Caco-2 (cell line): ENCODE measurements at places on chromosomes 12 and 14. TPM values are rescaled to one million over a fixed set of nuclear protein-coding genes. Genes with fewer than 3 reads are reported as not detected.

- H3K4me3 ChIP-seq = peak within 1 kb of the TSS; percentile 87
- DNase-seq = peak; percentile 73
- H3K27me3 ChIP-seq = no peaks in the 10 kb centered on the region
- peaks cover 34% of the 10 kb centered on the region for H3K4me1 ChIP-seq
- peak within 1 kb of the TSS; percentile 83 for H3K27ac ChIP-seq
- no peaks in the 10 kb centered on the region for H3K36me3 ChIP-seq
Observed at GRCh38 chr12:27332714-27333402, at the start of gene BMAL2. BMAL2 (plus strand) TSS chr12:27332836; CDS start chr12:27333073, 237 bp downstream.

DNA sequence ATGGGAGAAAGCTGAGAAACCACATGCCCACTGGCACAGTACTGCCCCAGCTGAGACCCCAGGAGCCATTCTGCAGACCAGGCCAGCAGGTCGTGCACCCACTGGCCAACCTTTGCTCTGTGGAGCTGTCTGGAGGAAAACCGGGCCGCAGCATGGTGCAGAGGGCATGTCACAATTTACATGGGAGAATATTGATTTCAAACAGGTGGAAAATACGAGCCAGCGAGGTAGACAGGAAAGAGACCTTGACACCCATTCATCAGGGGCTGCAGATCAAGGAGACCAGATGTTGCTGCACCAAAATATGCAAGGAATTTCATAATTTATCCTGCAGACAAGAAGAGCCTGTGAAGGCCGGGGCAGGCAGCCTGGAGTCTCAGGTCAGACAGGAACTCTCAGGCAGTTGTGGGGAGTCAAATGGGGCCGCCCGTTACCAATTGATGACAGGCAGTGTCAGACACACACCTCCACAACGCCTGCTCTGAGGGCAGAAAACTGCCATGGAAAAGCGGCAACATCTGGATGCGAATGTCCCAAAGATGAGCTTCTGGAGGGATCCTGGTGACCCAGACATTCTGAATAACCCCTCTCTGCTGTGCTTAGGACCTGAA, 74.6 kb upstream of the BCL11B start:
- no peaks in the 10 kb centered on the region for H3K27me3 ChIP-seq
- H3K27ac ChIP-seq = no peak overlapping the region
- no peak overlapping the region for H3K4me3 ChIP-seq
- no peaks in the 10 kb centered on the region for H3K36me3 ChIP-seq

Gene ANO4
- 0.09 TPM in 1 of 2 replicates, not detected in the other for total RNA-seq

DNA sequence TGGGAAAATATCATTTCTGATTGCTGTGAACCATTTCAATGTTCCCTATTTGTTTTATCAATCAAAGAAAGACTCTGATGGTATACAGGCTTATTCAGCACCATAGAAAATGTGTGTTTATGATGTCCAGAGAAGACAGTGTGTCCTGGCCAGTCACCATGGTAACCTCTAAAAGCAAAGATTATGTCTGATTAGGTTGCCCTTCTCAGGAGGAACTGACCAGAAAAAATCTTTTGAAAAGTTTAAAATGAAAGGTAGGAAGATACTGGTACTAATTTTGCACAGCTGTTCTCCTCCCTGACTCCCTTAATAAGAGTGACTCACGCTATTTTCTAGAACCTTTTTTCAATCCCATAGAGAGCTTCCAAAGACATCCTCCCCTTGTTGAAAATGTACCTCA, 391.8 kb upstream of the DCN start:
- no peak for DNase-seq
- no peak overlapping the region for H3K27ac ChIP-seq
- H3K27me3 ChIP-seq = no peaks in the 10 kb centered on the region
- H3K36me3 ChIP-seq = no peaks in the 10 kb centered on the region

Gene CMTM5
- total RNA-seq = not detected in 2 replicates

Gene STYK1
- 4.5 and 4.9 TPM in 2 replicates for total RNA-seq

DNA sequence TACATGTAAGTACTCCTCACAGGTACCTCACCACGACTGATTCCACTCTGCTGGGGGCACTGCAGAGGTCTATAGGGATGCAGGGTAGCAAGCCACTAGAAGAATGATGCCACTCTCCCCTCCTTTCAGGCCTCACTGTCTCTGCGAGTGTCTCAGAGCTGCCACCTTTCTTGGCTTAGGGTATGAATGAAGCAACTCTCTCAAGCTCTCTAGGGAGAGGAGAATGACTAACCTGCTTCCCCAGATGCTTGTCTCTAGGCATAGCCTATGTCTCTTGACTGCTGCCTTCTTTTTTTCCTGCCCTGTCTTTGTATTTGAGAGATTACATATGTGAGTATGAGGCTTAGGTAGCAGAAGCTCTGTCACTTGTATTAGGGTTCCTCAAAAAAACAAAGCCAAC, 566.5 kb upstream of the ATP2B1 start:
- H3K4me3 ChIP-seq = no peak overlapping the region
- no peaks in the 10 kb centered on the region for H3K36me3 ChIP-seq
- no peaks in the 10 kb centered on the region for H3K27me3 ChIP-seq
- no peak for DNase-seq
- no peaks in the 10 kb centered on the region for H3K4me1 ChIP-seq

DNA sequence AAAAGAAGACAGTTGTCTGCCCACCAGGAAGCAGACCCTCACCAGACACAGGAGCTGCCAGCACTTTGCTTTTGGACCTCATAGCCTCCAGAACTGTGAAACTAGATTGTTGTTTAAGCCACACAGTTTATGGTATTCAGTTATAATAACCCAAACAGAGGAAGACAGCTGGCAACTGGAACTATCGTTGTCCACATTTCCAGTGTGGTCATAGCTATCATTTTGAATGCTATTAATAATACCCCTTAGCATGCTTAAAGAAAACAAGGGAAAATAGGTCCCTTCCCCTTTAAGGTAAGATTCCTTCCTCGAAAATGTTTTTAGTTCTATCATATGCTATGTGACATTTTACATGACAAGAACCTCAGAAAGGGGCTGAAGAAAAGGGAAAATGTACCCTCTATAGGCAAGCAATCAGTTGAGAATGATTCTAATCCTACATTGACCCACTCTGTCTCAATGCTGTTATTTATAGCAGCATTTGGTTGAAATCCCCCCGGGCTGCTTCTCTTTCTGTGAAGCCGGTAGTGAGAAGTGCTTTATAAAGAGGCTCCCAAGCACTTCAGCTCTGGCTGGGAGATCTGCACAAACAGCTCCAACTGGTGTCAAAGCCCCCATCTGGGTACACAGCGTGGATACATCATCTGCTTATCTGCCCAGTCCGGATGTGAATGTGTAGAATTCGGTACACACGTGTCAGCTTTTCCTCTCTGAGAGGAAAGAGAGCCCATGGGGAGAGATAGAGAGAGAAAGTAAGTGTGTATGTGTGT, 221.2 kb upstream of the FLRT2 start:
- H3K4me3 ChIP-seq = no peak overlapping the region
- no peaks in the 10 kb centered on the region for H3K27me3 ChIP-seq
- no peaks in the 10 kb centered on the region for H3K36me3 ChIP-seq
- no peak overlapping the region for H3K27ac ChIP-seq
- DNase-seq = no peak

GRCh38 chr14:99950181-99950580, 115.0 kb upstream of the EVL start:
- H3K36me3 ChIP-seq = no peaks in the 10 kb centered on the region
- no peak overlapping the region for H3K27ac ChIP-seq
- no peak overlapping the region for H3K4me3 ChIP-seq
- H3K4me1 ChIP-seq = no peaks in the 10 kb centered on the region
- no peaks in the 10 kb centered on the region for H3K27me3 ChIP-seq

Gene KRT85
- not detected in 2 replicates for total RNA-seq

Gene POLE
- 167 and 170 TPM in 2 replicates for total RNA-seq

Gene CD163
- total RNA-seq = 0.20 and 1.4 TPM in 2 replicates

- no peak overlapping the region for H3K27ac ChIP-seq
- no peaks in the 10 kb centered on the region for H3K36me3 ChIP-seq
- H3K4me3 ChIP-seq = no peak overlapping the region
Observed at GRCh38 chr12:10829994-10830393, 3.8 kb upstream of the TAS2R10 start.

DNA sequence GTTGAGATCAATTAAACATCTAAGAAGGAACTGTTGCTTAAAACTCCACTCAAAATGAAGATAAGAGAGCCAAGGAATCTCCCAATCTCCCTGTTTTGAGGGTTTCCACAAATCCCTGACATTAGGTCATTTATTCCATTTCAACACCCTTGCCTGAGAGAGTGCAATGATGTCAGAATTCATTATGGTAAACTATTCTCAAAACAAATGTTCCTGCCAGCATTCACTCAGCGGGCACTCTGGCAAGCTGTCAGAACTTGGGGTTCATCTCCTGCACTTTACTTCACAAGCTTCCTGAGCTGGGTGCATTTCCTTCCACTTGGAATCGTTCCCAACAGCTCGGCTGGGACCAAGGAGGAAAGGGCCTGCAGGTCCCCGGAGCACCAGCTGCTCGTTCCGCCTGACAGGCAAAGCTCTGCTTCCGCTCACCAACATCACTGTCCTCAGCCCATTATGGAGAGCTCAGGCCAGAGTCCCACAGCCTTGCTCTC, 117.8 kb downstream of the TTC7B start:
- no peaks in the 10 kb centered on the region for H3K36me3 ChIP-seq
- no peaks in the 10 kb centered on the region for H3K4me1 ChIP-seq
- H3K27ac ChIP-seq = no peak overlapping the region
- no peaks in the 10 kb centered on the region for H3K27me3 ChIP-seq

Gene ANKRD33
- total RNA-seq = not detected in 2 replicates

GRCh38 chr12:89117448-89118034, 234.8 kb downstream of the DUSP6 start:
- H3K4me1 ChIP-seq = no peaks in the 10 kb centered on the region
- no peak overlapping the region for H3K4me3 ChIP-seq
- H3K36me3 ChIP-seq = no peaks in the 10 kb centered on the region; the same call in 1 of the 2 replicates
- no peak for DNase-seq
- no peaks in the 10 kb centered on the region for H3K27me3 ChIP-seq
- H3K27ac ChIP-seq = peak overlapping the region; percentile 44

DNA sequence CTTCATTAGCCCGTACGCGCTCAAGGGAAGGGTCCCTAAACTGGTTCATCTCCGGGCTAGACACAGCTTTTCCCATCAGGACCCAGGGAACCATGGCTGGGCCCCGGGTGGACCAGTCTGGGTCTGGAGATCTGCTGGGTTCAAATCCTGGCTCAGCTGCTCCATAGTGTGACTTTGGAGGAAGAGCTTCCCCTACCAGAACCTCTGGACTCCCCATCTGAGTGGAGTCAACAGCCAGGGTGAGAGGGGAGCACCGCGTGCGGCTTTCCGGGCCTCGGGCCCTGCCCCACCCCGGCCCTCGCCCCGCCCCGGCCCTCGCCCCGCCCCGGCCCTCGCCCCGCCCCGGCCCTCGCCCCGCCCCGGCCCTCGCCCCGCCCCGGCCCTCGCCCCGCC, 41.2 kb downstream of the BEGAIN start:
- peak overlapping the region; percentile 24 for H3K4me3 ChIP-seq
- H3K27me3 ChIP-seq = no peaks in the 10 kb centered on the region
- DNase-seq = no peak
- H3K4me1 ChIP-seq = peaks cover 3% of the 10 kb centered on the region; the same call in 1 of the 2 replicates
- no peak overlapping the region for H3K27ac ChIP-seq

Gene DYRK2
- total RNA-seq = 24.4 and 24.6 TPM in 2 replicates

- DNase-seq = no peak
- H3K36me3 ChIP-seq = no peaks in the 10 kb centered on the region
- H3K4me1 ChIP-seq = no peaks in the 10 kb centered on the region
- no peak overlapping the region for H3K27ac ChIP-seq
Observed at GRCh38 chr12:132163041-132163910, 19.0 kb downstream of the NOC4L start.
